T-cell (primary cell): ENCODE measurements at places on chromosomes 12 and 14.

DNA sequence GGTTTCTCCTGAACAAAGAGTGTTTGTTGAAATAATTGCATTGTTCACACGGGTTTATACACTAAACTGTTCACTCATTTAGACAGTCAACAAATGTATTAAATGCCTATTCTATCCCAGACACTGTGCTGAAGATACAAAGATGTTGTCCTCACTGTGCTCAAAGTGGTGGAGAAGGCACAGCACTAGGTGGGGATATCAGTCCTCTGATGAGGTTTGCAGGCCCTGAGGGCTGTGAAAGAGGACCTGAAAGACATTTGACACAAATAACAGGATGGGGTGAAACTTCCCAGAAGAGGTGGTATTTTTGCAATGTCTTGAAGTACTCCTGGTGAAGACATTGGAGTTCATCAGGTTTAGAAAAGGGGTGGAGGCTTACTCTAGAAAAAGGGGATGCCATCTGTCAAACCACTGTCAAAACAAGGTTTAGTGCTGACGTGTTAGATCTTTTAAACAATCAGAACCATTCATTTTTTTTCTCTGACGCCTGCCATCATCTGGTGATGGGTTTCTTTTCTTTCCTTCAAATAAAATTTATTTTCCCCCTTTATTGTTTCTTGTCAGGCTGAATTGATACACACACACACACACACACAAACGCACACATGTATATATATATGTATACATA lies 69.5 kb downstream of the ACSS3 start:
- DNase-seq: no peak

DNA sequence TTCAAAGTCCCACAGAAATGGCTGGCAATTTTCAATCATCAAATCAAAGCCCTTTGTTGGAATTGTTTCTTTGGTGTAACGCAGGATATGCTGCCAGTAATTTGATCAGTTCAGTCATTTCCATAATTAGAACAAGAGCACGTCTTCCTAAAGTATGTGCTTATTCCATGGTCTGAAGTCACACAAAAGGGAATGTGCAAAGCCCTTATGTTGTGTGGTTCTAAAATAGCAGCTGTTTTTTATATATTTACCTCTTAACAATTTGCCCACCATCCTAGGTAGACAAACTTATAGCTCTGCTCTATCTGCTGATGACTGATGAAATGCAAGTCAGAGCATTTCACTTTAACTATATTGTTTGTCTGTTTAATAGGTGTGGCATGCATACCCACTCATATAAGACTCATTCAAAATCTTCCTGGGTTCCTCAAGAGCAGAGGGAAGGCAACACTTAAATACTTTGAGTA lies 176.1 kb upstream of the SLC38A2 start:
- DNase-seq: no peak

- no peak for DNase-seq
These were observed 10.7 kb downstream of the PXN start for GRCh38 chr12:120254809-120255208.

DNA sequence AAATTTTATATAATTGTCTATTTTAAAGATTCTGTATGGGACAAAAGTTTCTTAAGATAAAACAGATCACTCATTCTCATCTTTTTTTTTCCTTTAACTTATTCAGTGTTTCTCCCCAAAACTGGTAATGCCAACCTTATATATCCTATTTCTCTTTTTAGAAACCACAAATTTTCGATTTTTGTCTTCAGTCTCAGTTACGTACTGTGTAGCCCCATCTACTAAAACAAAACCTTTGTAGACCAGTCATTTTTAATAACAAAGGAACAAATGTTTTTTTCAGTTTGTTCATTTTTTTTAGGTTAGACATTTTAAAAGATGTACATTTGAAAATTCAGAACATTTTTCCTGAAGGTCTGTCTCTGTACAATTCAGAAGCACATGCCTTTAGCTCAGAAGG lies 18.2 kb downstream of the PNMA1 start:
- DNase-seq: no peak

DNA sequence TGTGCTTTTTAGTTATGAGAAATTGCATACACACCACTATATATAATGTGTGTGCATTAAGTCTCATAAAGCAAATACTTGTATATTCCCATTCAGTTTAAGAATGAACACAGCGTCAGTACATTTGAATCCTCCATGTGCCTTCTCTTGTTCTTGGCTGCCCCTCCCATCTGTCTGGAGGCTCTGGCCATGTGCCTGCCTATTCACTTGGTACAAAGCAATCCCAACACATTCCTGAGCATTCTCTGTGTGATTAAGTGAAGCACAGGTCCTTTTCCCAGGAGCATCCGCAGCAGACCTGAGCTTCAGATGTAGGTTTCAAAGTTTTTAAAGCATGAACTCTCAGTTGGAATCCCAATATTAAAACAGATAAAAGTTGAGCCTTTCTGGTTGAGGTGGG lies 58.7 kb downstream of the POLR3B start:
- DNase-seq: no peak

- DNase-seq: no peak
These were observed 125.6 kb upstream of the DHRS4 start for GRCh38 chr14:23828001-23828400.

GRCh38 chr14:93173943-93174395 lies 10.7 kb downstream of the MOAP1 start:
- no peak for DNase-seq

DNA sequence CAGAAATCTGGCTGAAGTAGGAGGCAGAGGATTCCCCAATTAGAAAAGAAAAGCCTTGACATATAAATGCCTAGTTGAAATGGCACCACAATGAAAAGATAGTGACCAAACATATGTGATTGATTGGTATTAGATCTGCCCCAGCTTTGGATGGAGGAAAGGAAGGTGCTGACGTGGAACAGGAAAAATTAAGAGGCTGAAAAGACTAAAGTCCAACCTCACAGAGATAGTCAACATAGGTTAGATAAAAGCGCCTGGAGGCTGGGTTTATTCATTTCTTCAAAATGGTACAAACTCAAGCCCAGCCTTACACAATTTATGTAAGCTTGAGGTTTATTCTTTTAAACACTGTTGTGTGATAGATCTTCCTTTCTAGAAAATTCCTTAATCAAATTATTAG lies 129.6 kb downstream of the RPS29 start:
- no peak for DNase-seq

GRCh38 chr14:55349565-55349964 lies 62.1 kb downstream of the ATG14 start:
- DNase-seq: no peak

- no peak for DNase-seq
These were observed 32.8 kb downstream of the KCNMB4 start for GRCh38 chr12:70398862-70399261.

GRCh38 chr12:96040305-96041133 lies 5.1 kb upstream of the LTA4H start:
- DNase-seq: no peak

GRCh38 chr12:121611306-121611705 lies 15.0 kb upstream of the ORAI1 start:
- no peak for DNase-seq

DNA sequence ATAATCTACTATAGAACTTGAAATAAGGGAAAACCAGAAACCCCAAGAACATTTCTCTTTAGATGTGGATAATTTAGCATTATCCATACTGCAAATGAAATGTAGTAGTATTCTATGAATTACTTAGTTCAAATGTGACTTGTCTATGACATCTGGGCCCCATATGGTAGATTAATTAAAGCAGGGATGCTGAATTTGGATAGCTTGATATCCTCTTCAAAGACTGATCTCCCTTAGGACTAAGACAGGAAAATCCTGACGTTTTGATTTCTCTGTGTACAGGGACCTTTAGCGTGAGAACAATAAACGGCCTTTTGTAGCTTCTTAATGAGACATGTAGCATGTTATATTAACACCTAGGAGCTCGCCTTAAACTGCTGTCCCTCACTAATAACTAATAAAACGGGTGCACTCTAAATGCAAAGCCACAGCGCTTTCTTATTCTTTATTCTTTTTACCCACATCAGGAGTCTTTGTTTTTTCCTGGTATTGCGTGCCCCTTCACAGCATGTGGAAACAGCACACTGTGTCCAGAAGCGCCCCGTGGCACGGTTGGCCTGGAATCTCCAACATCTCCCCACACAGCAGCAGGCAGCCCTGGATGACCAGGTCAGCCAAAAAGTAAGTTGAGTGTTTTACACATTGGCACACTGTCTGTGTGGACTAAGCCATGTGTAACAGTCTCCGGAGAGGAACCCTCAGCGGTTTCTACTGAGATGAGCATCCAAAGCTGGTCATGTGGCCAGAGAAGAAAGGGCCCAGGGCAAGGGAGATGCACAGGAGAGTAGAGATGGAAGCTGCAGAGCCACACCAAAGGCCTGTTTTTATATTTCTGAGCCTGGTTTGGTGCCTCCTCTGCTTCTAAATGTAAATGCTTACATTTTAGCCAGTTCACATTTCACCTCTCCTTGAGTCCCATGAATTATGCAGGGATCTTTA lies 93.1 kb downstream of the SRGAP1 start:
- no peak for DNase-seq

DNA sequence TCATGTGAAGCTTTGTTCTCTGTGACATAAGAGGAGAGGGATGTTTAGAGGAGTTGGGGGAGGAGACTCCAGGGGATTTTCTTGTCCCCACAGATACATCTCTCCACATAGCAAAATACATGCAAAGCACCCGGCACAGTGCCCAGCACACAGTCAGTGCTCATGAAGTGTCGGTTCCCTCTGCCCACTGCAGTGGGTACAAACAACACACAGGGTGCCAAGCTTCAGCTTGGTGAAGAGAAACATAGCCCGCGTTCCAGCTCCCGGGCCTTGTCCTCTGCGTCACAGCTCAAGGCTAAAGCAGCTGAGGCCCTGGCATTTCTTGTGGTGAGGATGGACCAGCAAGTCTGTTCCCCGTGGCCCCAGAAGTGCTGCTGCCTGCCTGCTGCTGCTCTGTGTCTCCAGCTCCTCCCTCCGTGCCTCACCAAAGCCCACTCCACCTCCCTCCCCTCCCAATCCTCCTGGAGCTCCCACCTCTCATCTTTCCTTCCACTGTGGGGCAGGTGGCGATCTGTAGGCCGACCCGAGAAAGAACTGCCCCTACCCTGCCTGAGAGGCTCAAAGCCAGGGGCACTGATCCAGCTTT lies 57.0 kb upstream of the FKBP4 start:
- DNase-seq: no peak

- no peak for DNase-seq
These were observed 2.1 kb downstream of the TESC start for GRCh38 chr12:117097159-117097558.

GRCh38 chr12:76375470-76375869 lies 27.3 kb upstream of the BBS10 start:
- no peak for DNase-seq

DNA sequence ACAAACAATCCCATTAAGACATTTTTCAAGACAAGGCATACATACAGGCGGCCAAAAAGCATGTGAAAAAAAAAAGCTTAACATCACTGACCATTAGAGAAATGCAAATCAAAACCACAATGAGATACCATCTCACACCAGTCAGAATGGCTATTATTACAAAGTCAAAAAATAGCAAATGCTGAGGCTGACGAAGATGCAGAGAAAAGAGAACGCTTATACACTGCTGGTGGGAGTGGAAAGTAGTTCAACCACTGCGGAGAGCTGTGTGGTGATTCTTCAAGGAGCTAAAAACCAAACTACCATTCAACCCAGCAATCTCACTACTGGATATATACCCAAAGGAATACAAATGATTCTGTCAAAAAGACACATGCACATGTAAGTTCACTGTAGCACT lies 216.7 kb downstream of the FOXG1 start:
- DNase-seq: no peak
